ENCODE measurements at places on chromosomes 6 and 20. TPM values are rescaled to one million over a fixed set of nuclear protein-coding genes. Genes with fewer than 3 reads are reported as not detected.

The TRDN gene
- 2.8 TPM for polyA plus RNA-seq

DNA sequence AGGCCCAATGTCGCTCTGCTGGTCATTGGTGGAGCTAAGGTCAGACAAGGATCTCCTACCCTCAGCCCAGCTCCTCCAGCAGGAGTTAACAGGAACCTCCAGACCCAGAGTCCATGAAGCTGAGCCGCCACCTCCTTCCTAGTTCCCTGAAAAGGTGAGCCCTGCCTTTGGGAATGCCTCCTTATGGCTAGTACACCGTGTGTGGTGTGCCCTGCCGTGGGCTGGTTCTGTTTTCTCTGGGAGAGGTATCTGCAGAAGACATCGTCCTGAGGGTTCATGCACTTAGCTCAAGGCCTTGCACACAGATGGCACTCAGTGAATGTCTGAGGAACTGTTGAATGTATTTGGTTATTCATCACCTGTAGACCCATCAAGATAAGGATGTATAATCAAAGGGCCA, 15.3 kb downstream of the BANF2 start:
- no peak for DNase-seq

- no peak for DNase-seq
These were observed 30.4 kb downstream of the PSMB1 start for GRCh38 chr6:170522565-170523183.

DNA sequence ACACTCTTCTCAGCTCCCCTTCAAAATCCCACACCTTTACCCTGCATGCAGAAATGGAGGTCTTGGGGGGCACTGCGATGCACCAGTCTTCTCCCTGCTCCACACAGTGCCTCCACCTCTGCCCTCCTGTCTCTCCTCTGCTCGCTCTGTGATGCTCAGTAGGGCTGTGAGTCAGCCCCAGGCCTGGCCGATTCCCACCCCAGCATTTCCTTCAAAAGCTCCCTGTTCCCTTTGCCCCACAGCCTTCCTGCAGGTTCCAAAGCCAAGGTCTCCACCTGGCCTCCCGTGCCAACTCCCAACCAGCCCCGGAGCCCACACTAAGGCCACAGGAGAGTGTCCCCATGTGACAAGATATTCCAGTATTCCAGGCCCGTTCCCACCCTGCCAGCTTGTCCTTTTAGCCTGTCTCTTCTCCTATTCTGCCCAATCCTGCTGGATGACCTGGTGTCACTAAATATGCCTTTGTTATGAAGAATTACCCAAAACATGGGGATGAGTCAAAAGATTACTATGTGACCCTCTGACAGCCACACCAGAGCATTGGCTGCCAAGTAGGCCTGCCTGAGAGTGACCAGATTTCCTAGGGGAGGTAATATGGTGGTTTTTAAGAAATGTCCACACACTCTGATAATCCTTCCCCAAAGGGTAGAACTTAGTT, 118.9 kb upstream of the NXT1 start:
- no peak for DNase-seq

The NKX2-2 gene
- not detected for polyA plus RNA-seq

DNA sequence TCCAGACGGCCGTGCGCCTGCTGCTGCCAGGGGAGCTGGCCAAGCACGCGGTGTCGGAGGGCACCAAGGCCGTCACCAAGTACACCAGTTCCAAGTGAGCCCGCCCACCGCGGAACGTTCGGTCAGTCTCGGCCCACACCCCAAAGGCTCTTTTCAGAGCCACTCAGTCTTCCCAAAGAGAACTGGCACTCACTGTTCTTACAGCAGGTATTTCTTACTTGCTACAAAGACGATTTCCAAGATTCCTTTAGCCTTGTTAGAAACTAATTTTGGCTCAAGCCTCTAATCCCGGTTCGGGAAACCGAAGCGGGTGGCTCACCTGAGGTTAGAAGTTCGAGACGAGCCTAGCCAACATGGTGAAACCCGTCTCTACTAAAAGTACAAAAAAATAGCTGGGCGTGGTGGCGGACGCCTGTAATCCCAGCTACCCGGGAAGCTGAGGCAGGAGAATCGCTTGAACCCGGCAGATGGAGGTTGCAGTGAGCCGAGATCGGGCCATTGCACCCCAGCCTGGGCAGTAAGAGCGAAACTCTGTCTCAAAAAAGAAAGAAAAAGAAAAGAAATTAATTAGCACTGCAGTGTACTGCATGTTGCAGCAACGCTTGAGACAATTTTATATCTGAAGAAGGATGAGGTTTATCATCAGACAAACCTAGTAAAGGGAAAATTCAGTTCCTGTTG, 73.1 kb downstream of the OR2B2 start:
- no peak for DNase-seq

DNA sequence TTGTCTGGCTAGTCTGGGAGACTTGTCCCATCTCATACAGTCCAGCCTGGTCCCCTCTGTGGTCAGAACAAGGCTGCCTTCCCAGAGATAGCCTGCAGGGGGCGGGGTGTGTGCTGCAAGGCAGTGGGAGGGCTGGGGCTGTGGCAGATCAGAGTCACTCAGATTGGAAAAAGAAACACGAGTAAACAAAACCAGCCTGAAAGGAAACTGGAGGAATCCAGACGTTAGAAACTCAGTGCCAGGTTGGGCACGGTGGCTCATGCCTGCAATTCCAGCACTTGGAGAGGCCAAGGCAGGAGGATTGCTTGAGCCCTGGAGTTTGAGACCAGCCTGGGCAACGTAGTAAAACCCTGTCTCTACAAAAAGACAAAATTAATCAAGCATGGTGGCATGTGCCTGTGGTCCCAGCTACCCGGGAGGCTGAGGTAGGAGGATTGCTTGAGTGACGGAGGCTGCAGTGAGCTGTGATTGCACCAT, 20.2 kb downstream of the LEMD2 start:
- no peak for DNase-seq

The AGER gene
- 28.0 TPM for polyA plus RNA-seq

DNA sequence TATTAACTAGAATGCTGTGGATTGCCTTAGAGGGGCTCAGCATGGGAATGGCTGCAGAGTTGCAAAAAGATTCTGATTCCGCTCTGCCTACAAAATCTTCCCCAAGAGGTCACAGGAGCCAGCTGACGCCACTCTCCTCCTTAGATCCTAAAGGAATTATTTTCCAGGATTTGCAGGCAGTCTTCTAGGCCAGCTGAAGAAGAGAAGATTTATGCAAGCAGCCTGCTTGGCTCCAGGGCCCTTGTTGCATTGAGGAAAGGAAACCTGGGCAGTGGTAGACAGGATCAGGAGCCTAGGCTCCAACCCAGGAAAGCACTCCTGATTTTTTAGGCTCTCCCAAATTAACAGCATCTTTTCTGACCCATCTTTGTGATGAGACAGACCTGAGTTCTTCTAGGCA, 245.8 kb downstream of the PKHD1 start:
- no peak for DNase-seq

GRCh38 chr20:57251344-57251743, 15.1 kb downstream of the BMP7 start:
- no peak for DNase-seq

DNA sequence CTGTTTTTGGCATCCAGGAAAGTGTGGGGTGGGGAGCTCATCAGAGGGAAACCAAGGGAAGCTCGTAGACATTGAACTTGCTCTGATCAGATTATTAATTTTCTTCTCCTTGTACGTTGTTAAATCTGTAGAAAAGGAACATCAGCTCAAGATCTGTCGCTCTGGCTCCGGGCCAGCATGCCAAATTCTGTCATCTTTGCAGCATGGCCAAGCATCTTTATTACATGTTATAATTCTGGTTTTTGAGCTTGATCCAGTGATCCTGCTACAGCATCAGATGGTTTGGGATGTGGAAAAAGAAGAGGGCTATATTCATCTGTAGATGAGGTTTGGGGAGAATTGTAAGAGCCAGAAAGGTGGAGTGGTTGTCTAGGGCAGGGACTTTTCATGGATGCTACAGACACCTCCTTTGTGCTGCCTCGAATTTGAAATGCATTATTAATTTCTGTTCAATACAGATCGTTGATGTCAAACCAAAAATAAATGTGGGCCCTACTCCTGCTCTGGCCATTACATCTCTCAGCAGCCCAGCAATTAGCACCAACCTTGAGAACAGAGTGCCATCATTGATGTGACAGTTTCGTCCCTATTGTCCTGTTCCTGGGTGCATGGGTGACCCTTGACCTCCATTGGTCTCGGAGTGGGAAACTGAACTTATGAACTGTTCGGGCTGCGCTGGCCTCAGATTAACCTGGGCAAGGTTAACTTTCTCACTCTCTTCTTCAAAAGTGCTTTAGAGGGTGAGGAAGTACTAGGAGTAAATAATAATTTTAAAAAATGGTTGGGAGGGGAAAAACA, 250.8 kb downstream of the SOX4 start:
- DNase-seq: no peak

- no peak for DNase-seq
These were observed 399.9 kb downstream of the DOK5 start for GRCh38 chr20:54875307-54875706.

- DNase-seq: no peak
These were observed 344.6 kb downstream of the MMUT start for GRCh38 chr6:49118478-49118877.

The PPP1R16B gene
- polyA plus RNA-seq: 6.9 TPM

The CLIC5 gene
- polyA plus RNA-seq: 209 TPM

DNA sequence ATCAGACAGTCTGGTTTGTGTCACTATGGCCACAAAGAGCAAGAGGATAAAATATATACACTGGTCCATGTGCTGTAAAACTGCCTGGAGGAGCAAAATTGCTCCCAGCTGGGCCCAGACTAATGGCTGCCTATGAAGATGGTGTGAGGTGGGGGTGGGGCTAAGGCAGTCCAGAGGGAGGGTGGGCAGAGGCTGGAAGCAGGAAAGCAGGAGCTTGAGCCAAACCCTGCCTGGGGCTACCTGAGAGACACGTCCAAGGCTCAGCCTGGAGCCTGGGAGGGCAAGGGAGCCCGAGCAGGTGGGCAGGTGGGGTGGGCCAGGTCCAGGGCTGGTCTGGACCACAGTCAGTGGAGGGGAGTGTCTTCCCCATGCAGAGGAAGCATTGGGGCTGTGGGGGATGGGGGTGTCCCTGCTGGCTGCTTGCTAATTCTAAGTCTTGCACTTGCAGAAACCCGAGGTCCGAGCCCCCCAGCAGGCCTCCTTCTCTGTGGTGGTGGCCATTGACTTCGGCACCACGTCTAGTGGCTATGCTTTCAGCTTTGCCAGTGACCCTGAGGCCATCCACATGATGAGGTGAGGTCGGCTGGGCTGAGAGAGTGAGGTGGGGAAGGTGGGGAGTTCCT, 9.5 kb downstream of the HSPA12B start:
- no peak for DNase-seq

GRCh38 chr6:3697609-3698008, 53.9 kb downstream of the PXDC1 start:
- no peak for DNase-seq

The OOEP gene
- polyA plus RNA-seq: not detected

The SLC35D3 gene
- not detected for polyA plus RNA-seq

- no peak for DNase-seq
These were observed 53.3 kb upstream of the EYS start for GRCh38 chr6:65760285-65760684.

The MICB gene
- 2.1 TPM for polyA plus RNA-seq

The LHFPL5 gene
- not detected for polyA plus RNA-seq

GRCh38 chr20:11591965-11592364, 325.7 kb upstream of the BTBD3 start:
- DNase-seq: no peak

DNA sequence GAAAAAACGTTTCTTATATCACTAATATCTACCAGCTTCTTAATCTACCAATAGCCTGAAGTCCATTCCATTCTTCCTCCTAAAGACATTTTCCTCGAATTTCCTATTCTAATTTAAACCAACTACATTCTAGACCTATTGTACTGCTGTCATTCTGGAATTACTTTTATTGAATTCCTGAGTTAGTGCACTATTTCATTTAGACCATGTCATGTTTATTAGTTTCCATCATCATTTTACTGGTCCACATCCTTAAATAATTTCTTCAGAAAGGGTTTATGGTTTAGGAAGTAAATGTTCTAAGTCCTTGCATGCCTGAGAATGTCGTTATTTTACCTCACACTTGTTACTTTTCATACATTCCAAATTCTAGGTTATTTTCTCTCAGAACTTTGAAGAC, 13.2 kb downstream of the LCA5 start:
- no peak for DNase-seq

GRCh38 chr20:6780433-6781190, 13.1 kb downstream of the BMP2 start:
- no peak for DNase-seq

DNA sequence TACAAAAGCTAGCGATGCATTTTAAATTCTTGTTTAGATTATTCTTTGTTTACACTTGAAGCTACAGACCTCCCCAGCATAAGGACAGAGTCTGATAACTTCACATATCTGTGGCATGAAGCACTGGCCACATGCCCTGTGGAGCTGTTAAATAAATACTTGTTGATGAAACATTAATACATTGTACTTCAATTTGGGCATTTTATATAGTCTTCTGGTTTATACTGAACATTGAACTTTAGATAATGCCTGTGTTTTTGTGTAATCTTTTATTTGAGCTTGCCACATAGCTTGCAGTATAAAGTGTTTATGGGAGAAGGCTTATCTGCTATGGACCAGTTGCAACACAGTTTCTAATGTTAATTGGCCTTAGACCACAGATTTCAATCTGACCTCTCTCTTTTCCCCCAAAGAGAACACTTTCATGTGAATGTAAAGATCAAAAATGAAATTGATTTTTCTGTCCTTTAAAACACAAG, 48.2 kb downstream of the FRK start:
- DNase-seq: no peak

GRCh38 chr6:3919130-3919628, 70.0 kb downstream of the FAM50B start:
- no peak for DNase-seq

DNA sequence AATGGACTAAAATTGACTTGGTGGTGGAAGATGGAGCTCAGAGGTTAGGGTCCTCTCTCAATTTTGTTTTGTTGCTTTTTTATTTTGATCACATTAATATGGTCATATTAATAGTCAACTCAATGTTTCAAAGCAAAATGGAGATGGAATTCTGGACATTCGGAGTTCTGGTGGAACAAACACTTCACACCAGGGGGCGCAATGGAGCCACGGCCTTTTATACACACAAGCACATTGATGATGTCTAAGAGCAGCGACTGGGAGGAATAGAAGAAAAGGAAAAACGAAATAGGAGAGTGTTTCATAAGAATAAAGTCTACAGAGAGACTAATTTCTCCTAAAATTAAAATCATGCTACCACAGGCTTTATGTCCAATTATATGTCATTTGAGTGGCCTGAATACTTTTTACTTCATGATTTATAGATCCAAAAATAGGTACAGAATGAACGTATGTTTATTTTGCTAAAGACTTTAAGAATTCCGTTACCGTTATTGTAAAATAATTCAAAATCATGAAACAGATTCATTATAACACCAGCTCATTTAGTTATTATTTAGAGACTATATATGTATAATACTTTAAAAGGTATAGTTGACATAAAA, 197.6 kb upstream of the SASH1 start:
- peak; percentile 65 for DNase-seq

- DNase-seq: no peak
These were observed 37.2 kb downstream of the CPXM1 start for GRCh38 chr20:2763186-2763585.

The SLC24A3 gene
- 4.0 TPM for polyA plus RNA-seq

The GATA5 gene
- polyA plus RNA-seq: 6.9 TPM

The LINC00237 gene
- polyA plus RNA-seq: not detected

GRCh38 chr20:36646678-36647077, 682 bp upstream of the SLA2 start:
- DNase-seq: no peak

- DNase-seq: no peak
These were observed 14.7 kb upstream of the PTPRA start for GRCh38 chr20:2858591-2858990.

GRCh38 chr20:48189181-48189580, 403.9 kb upstream of the SULF2 start:
- DNase-seq: no peak

The PTCRA gene
- not detected for polyA plus RNA-seq

The MRAP2 gene
- 3.2 TPM for polyA plus RNA-seq

The BHLHE23 gene
- polyA plus RNA-seq: not detected

The EPB41L1 gene
- polyA plus RNA-seq: 63.3 TPM
